ENCODE measurements at places on chromosomes 4 and X. TPM values are rescaled to one million over a fixed set of nuclear protein-coding genes. Genes with fewer than 3 reads are reported as not detected.

GRCh38 chr4:148431401-148431800, 10.8 kb downstream of the NR3C2 start:
- H3K4me1 ChIP-seq: no peaks in the 10 kb centered on the region
- no peak overlapping the region for H3K4me3 ChIP-seq
- H3K27ac ChIP-seq: no peak overlapping the region
- H3K36me3 ChIP-seq: no peaks in the 10 kb centered on the region
- no peak for DNase-seq

GRCh38 chr4:145061318-145061920, 36.6 kb downstream of the ANAPC10 start:
- no peak for DNase-seq
- no peaks in the 10 kb centered on the region for H3K36me3 ChIP-seq
- no peak overlapping the region for H3K27ac ChIP-seq
- no peaks in the 10 kb centered on the region for H3K27me3 ChIP-seq
- no peaks in the 10 kb centered on the region for H3K4me1 ChIP-seq

DNA sequence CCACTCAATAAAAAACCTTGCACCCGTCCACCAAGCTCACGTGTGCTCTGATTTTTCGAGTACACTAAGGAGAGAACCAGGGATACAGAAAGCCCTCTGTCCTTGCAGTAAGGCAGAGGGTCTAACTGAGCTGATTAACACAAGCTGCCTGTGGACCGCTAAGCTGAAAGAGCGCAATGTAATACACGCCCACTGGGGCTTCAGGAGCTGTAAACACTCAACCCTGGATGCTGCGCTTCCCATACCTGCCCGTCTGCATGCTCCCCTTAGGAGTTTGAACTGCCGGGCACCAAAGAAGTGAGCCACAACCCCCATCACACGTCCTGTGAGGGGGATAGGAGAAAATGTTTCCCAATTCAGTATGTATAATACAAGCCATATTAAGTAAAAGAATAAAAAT, 664.8 kb downstream of the PCDH18 start:
- DNase-seq: no peak
- no peak overlapping the region for H3K4me3 ChIP-seq
- H3K27me3 ChIP-seq: no peaks in the 10 kb centered on the region
- peaks cover 3% of the 10 kb centered on the region for H3K4me1 ChIP-seq

Gene FGB
- not detected for total RNA-seq

GRCh38 chrX:68588602-68589371, 58.7 kb upstream of the STARD8 start:
- H3K4me1 ChIP-seq: no peaks in the 10 kb centered on the region
- H3K36me3 ChIP-seq: no peaks in the 10 kb centered on the region
- no peak overlapping the region for H3K27ac ChIP-seq
- DNase-seq: no peak

DNA sequence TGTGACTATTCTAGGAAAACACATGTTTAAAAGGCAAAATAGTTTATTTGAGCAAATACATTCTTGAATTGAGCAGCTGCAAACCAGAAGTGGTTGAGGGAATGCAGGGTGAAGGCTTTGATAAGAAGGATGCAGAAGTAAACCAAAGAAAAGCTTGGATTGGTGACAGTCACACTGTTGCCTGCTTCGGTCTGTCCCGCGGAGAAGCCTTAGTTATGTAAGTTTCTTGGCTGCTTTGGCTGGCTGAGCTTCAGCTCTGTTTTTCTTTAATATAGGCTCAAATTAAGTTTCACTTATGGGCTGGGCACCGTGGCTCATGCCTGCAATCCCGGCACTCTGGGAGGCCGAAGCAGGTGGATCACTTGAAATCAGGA, 67.6 kb downstream of the FAM53A start:
- H3K4me3 ChIP-seq: no peak overlapping the region
- DNase-seq: no peak
- no peaks in the 10 kb centered on the region for H3K27me3 ChIP-seq
- H3K27ac ChIP-seq: no peak overlapping the region

GRCh38 chrX:46712764-46713163, 46.2 kb downstream of the SLC9A7 start:
- DNase-seq: no peak
- no peaks in the 10 kb centered on the region for H3K27me3 ChIP-seq
- no peak overlapping the region for H3K27ac ChIP-seq
- H3K36me3 ChIP-seq: no peaks in the 10 kb centered on the region
- H3K4me1 ChIP-seq: peaks cover 4% of the 10 kb centered on the region

DNA sequence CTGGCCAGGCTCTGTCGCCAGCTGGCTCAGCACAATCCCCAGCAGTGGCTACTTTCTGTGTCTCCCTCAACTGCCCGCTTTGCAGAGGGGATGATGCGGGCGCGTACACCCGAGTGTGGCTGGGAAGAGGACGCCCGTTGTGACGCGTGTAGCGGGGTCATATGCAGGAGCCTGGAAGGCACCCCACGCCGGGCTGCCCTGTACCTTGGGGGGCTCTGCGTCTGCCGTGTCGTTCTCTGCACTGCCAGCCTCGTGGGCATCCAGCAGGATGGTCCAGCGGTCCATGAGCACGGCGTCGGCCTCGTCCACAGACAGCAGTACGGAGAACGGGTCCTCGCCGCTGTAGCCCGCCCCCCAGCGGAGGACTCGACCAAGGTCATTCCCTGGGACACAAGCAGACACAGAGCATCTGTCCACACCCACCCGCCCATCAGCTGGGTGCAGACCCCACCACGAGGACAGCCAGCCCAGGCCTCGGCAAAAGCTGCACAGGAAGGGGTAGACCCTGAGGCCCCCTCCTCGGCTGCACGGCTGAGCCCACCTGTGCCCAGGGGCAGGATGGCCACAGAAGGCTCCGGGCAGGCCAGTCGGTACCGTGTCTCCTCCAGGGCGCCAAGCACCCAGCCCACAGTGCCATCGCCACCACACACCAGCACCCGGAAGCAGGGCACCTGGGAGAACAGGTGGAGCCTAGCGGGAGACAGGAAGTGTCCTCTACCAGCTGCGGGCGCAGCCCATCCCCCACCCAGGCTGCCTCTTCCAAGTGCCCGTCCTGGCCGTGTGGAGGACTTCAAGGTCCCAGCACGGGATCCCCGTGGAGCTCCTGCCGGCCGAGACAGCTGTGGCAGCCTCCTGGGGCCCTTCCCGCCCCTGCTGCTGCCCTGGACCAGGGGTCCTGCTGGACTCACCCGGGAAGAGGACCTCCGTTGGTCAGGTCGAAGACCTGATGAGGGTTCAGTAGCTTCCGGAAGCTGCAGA, 10.8 kb downstream of the DGKQ start:
- no peaks in the 10 kb centered on the region for H3K36me3 ChIP-seq
- no peak overlapping the region for H3K27ac ChIP-seq
- no peak for DNase-seq
- H3K4me3 ChIP-seq: no peak overlapping the region
- no peaks in the 10 kb centered on the region for H3K4me1 ChIP-seq
- H3K27me3 ChIP-seq: peaks cover 1% of the 10 kb centered on the region

Gene HPGD
- 1.3 TPM for total RNA-seq

DNA sequence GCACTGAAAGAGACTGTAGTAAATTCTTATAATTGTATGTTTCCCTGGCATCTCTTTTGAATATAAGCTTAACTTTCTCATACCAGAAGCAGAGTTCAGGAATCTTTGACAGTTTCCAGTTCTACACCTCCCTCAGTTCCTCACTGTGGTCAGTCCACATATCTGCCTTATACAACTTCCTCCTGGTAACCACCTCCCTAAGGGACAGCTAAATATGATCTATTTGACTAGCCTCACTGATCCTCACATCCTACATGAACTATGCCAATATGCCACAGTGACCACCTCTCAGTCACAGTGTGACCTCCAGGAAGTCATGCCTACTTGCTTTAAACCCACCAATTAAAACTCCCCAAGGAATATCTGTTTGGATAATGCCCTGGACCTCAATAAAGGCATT, 51.6 kb upstream of the HDAC8 start:
- H3K4me1 ChIP-seq: no peaks in the 10 kb centered on the region
- no peaks in the 10 kb centered on the region for H3K27me3 ChIP-seq
- DNase-seq: no peak
- H3K4me3 ChIP-seq: no peak overlapping the region
- H3K27ac ChIP-seq: no peak overlapping the region

DNA sequence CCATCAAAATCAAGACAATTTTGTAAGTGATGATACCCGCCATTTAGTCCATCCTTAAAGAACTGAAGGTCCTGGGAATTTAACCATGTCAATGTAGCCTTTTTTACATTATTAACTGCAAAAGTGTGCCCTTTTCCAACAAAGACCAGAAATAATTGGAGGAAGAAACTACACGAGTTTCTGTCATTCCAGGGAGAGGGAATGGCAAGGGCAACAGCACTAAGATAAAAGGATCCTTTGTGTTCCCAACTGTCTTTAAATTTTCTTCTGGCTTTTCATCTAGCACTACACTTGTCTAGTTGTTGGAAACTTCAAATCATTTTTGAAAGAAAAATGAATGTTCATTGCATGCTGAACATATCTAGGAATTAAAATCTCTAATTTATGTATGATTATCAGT, 286.2 kb downstream of the GALNTL6 start:
- H3K36me3 ChIP-seq: no peaks in the 10 kb centered on the region
- H3K4me3 ChIP-seq: no peak overlapping the region
- no peaks in the 10 kb centered on the region for H3K27me3 ChIP-seq
- DNase-seq: no peak

All from H1 (cell line).